ENCODE measurements at places on chromosomes 12 and 14. TPM values are rescaled to one million over a fixed set of nuclear protein-coding genes. Genes with fewer than 3 reads are reported as not detected.

GRCh38 chr12:85278598-85279448, 1.2 kb upstream of the ALX1 start:
- no peak for DNase-seq

FOXA1 gene
- 0.18 TPM for total RNA-seq

DNA sequence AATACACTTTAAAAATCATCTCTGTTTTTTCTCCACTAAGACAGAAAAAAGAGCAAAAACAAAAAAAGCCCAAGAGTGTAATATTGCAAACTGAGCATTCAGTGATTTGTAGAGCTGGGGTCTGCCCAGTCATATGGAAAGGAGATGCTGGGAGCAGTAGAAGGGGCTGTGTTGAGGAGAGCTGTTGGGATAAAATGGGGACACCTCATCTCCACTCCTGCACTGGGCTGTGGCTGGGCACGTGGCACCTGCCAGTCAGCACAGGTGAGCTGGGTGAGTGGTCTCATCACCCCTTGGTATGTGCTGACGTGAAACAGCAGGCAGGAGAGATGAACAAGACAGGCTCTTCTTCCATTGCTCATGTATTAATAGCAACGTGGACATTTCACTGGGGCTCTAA, 217.4 kb downstream of the C12orf42 start:
- no peak for DNase-seq

SYCP3 gene
- total RNA-seq: not detected

PARPBP gene
- 15.6 TPM for total RNA-seq

DNA sequence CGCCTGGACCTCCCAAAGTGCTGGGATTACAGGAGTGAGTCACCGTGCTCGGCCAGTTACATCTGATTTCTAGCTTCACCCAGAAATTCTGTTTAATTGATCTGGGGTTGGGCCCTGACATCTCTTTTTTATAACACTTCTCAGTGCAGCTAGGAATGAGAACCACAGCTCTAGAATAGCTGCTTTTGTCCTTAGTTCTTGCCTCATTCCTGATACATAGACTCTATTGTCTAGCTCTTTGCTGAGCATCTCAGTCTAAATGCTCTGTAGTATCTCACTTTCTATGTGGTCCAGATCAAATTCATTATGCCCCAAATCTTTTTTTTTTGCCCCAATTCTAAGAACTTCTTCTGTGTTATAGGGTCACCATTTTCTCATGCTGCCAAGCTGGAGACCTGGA, 29.9 kb upstream of the FUT8 start:
- DNase-seq: no peak

DNA sequence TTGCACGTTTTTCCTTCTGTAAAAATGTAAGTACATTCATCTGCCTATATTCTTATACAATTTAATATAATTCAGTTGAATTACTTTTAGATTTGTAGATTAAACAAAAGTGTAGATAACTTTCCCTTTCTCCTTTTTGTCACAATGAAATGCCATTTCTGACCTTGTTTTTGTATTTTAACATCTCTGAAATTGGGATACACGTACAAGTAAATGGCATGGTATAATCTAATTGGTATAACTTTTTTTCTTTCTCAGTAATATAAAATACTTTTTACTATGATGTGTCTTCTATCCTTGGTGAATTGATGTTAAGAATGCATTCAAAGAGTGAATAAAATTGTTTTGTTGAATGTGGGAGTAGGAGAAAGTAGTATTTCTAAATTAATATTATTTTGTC, 210.0 kb downstream of the ERC1 start:
- DNase-seq: no peak

DNA sequence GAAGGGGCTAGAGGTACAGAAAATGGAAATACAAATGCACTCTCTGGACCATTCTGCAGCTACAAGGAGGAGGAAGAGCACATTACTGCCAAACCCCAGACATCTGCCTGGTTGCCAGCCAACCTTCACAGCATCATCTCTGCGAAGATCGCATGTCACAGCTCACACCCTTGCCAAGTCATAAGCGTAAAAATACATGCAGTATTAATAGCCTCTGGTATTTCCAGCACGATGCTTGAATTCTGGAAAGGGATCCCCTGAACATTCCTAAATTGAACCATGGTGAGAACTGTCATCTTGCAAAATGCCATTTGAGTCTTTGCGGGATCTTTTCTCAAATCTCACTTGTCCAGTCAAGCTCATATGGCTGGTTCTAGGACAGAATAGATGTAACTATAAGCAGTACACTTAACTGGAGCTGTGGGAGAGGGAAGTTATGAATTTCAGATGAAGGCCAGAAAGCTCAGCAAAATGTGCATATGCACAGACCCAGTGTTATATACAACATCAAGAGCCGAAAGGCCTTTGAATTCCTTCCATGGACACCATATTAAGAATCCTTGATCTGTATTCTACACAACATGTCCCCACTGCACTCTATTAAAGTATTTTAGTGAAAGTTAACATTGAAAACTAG, 211.6 kb downstream of the DUSP6 start:
- peak; percentile 61 for DNase-seq

KRT3 gene
- total RNA-seq: not detected

TSPAN8 gene
- not detected for total RNA-seq

DNA sequence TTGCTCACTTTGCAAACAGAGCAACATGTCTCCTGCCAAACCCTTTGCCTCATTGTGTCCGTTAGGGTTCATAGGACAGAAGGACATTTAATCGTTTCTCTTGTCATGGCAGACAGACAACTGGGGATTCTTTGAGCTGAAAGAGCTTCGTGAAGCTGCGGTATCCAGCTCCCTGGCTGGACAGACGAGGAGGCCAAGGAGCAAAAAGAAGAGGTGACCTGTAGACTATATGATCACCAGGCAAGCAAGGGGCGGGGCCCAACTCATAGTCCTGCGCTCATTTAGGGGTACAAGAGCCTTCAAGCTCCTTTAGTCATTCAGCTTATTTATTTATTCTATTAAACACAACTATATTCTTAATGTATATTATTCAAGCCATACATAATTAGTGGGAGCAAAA, 66.8 kb upstream of the VRK1 start:
- no peak for DNase-seq

DNA sequence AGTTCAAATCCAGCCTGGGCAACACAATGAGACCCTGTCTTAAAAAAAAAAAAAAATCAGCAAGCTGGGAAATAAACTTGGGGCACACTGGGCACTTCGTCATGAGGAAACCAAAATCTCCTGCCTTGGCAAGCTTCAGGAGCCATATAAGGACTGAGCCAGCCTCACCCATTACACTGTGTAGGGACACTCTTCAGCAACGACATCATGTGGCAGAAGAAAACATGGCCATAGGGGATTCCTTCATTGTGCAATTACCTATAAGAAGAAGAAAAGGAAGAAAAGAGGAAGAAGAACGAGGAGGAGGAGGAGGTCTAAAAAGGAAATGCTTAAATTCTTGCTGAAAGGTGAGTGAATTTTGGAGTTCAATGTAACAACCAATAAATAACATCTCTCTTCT, 26.1 kb upstream of the IFNG start:
- DNase-seq: no peak

DNA sequence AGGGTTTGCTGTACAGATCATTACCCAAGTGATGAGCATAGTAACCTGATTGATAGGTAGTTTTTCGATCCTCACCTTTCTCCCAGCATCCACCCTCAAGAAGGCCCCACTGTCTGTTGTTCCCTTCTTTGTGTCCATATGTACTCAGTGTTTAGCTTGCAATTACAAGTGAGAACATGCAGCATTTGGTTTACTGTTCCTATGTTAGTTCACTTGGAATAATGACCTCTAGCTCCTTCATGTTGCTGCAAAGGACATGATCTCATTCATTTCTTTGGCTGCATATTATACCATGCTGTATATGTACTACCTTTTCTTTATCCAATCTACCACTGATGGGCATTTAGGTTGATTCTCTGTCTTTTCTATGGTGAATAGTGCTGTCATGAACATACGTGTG, 181.6 kb upstream of the FOXG1 start:
- DNase-seq: no peak

FGD6 gene
- 9.5 TPM for total RNA-seq

DEPDC4 gene
- total RNA-seq: 0.72 TPM

GRCh38 chr12:116043659-116044535, 233.6 kb downstream of the MED13L start:
- no peak for DNase-seq

GRCh38 chr12:118361092-118361404, 11.7 kb downstream of the TAOK3 start:
- DNase-seq: no peak

GOLT1B gene
- total RNA-seq: 83.9 TPM

DNA sequence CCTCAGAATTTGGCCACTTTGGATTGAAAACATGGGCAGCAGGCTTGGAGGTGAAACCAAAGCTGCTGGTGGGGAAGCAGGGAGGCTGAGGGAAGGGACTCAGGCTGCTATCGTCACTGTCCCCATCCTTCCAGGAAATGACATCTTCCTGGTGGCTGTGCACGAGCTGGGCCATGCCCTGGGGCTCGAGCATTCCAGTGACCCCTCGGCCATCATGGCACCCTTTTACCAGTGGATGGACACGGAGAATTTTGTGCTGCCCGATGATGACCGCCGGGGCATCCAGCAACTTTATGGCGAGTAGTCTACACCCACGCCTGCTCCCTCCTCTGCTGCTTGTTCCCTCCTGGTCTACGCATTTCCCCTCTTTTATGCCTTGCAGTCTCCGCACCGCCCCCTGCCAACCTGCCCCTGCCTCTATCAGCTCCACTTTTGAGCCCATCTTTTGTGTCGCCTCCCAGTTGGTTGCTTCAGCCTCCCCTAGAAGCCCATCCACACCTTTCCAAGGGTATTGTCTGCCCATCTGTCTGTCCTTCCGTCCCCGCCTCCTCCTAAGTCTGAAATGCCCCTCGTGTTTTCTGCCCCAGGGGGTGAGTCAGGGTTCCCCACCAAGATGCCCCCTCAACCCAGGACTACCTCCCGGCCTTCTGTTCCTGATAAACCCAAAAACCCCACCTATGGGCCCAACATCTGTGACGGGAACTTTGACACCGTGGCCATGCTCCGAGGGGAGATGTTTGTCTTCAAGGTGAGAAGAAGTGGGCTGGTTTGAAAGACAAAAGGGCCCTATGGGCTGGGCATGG, 6.9 kb downstream of the MMP14 start:
- DNase-seq: no peak

DNA sequence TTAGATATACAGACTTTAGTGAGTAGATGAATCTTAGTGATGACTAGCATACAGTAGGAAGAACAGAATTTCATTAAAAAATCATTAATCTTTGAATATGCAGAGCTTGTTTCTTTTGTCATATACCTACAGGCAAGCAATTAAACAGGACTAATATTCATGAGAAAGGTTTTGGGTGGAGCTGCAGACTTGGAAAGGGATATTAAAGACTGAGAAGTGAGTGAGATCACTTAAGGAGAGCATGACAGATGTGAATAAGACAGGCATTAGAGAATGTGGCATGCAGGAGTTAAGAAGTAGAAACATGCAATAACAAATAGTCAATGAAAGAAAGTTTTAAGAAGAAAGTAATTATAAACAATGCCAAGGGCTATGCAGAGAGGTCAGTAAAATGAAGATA, 187.7 kb downstream of the TMTC3 start:
- no peak for DNase-seq
